Fibroblast of pulmonary artery (primary cell): ENCODE measurements at places on chromosomes 11 and 22.

DNA sequence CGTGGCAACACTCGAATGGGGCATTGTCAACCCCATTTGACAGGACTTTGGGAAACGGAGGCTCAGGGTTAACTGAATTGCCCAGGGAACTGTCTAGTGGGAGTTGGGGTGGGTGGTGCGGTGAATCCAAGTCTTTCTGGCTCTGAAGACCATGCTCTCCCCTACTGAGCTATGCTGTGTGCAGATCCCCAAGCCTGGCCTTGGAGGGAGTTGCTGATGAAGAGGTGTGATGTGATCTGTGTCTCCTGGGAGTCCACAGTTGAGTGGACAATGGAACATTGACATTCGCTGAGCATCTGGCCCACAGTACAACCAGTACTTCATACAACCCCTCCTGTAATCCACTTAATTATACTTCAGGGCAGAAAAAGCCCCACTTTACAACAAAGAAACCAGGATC is 172.2 kb downstream of the ST3GAL4 start:
- DNase-seq, result no peak

DNA sequence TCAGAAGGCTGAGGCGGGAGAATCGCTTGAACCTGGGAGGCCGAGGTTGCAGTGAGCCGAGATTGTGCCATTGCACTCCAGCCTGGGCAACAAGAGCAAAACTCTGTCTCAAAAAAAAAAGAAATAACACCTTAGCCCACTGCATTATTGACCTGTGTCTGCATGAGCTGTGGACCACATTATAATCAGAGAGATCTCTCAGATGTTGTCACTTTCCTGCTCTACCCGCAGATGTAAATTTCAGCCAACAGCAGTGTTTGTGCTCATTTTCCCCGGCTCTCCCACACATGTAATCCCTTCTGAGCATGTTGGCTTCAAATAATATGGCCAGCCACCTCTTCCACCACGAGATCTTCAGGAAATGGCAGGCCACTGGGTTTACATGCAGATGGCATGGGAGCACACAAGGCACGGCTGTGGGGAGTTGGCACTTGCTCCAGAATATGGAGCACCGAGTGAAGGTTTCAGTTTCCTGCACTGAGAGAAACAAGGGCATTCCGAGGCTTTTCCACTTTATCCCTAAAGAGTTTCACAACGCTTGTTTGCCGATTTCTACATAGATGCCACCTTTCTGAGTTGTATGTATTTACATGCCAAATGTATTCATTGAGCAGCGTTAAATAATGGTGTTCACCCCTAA is 19.7 kb downstream of the CDPF1 start:
- DNase-seq, result no peak

DNA sequence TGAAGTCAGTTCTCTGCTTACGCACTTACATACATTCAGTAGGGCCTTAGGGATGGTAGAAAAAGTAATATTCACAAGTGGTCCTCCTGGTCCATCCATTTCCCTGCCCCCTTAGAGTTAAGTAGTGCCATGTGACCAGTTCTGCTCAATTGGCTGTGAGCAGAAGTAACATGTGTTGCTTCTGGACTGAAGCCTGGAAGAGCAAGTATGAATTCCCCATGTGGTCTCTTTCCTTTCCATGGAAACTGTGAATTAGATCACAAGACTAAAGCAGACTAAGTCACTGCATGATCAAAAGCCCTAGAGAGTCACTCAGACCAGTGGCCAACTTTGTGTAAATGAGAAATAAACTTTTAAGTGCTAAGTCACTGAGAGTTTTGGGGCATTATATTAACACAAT is 341.7 kb upstream of the CADM1 start:
- no peak for DNase-seq

DNA sequence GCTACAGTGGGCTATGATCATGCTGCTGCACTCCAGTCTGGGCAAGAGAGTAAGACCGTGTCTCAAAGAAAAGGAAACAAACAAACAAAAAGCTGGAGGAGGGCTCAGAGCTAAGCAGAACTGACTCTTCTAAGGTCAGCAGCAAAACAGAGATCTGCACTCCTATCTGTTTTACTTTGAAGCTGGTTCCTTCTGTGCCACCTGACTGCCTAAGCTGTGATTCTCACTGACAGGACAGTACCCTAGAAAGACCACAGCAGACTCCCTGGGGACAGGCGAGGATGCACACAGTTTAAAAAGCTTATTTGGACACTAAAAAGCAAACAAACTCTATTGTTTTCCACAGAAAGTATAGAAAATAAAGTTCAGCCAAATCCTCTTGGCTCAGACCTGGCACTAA is 30.5 kb downstream of the NEFH start:
- DNase-seq, result no peak

DNA sequence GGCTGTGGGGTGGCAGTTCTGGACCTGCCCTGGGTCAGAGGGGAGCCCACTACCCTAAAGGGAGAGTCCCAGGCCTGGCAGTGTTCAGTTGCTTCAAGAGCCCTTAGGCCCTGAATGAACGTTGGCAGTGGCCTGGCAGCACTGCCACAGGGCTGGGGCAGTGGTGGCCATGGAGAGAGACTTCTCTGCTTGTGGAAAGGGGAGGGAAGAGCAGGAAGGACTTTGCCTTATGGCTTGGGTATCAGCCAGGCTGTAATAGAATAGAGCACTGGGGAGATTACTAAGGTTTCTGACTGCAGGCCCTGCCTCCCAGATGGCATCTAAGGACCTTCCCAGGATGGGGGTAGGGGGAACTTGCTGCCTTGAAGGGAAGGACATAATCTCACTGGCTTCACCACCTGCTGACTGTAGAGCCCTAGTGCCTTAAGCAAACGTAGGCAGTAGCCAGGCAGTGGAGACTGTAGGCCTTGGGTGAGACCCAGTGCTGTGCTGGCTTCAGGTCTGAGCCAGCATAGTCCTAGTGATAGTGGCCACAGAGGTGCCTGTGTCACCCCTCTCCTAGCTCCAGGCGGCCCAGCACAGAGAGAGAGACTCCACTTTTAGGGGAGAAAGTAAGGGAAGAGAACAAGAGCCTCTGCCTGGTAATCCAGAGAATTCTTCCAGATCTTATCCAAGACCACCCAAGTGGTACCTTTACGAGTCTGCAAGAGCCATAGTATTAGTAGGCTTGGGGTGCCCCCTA is 27.6 kb downstream of the PLA2G6 start:
- DNase-seq, result no peak

GRCh38 chr11:62401811-62402210 is 17.0 kb upstream of the SCGB1A1 start:
- DNase-seq, result no peak

- peak; percentile 32 for DNase-seq
These were observed 23.6 kb downstream of the TXN2 start for GRCh38 chr22:36457688-36458450.

DNA sequence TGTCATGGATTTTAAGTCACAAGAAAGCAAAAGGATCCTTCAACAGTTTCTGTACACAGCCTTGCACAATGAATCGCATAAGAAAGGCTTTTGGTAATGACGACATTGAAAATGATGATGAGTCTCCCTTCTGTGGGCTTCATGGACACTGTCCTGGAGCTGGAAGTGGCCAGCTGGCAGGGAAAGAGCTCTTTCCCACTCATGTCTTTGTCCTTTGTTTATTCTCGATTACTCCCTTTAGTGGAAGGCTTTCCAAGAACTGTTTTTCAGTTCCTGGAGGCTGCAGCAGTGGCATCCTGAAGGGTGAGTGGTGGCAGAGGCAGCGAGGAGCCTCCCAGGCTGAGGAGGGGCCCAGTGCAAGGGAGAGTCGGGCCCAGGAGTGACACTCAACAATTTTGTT is 505.2 kb downstream of the NTM start:
- peak; percentile 62 for DNase-seq

DNA sequence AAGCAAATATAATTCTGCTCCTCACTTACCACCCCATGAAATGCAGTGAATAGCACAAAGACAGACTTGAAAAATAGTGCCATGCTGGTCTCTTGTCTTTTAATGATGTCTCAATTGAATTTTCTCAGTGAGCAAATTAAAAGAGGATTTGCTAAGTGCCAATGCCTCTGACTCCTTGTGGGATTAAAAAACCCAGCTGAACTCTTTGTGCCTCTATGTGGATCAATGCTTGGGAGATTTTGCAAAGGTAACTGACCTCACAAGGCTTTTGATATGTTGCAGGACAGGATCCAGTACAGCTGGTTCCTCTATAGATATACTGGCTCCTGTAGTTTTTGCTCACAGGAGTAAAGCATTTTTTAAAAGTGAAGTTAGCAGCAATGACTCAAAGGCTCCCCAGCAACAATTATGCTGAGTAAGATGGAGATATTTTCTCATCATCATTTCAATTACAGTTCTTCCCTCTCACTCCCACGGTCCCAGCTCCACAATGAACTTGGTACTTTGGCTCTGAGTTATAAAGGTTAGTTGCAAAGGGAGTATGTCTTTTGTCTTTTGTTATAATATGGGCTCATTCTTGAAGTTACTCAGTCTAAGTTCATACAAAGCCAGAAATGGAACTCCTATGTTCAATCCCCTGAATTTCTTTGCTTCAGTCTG is 471.5 kb downstream of the LRRC4C start:
- no peak for DNase-seq

GRCh38 chr11:37849706-37850105 is 1251.7 kb upstream of the RAG2 start:
- DNase-seq, result peak; percentile 6

DNA sequence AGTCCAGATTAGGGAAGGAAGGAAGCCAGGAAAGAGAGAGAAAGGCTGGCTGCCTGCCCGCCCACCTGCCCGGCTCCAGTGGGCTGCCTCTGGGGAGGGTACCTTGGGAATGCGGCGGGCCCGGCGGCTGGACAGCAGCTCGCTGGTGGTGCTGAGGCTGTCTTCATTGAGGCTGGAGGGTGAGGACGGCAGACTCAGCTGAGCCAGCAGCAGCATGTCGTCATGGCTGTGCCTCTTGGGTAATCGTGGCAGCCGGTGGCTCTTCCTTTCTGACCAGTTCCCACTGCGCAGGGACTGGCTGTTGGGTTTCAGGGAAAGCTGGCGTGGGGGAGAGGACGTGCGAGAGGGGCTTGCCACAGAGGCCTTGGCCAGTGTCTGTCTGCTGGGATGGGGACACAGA is 32.9 kb downstream of the RPL27A start:
- DNase-seq, result no peak

- DNase-seq, result no peak
These were observed 74.8 kb downstream of the NAT10 start for GRCh38 chr11:34180040-34180813.

DNA sequence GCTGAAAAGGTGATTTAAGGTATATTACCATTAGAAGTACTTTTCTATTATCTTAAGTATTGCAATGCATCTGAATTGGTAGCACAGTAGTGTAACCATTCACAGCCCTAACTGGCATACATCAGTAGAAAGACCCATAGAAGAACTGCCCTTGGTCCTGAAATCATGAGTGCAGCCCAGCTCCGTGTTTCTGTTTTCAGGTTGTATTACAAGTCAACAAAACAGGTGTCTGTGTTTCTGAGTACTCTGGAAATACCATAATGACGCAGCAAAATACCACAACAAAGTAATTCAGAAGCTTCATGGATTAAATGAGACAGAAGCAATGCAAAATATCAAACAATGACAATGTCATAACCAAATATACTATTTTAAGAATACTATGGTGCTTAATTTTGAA is 226.3 kb downstream of the OPCML start:
- no peak for DNase-seq

DNA sequence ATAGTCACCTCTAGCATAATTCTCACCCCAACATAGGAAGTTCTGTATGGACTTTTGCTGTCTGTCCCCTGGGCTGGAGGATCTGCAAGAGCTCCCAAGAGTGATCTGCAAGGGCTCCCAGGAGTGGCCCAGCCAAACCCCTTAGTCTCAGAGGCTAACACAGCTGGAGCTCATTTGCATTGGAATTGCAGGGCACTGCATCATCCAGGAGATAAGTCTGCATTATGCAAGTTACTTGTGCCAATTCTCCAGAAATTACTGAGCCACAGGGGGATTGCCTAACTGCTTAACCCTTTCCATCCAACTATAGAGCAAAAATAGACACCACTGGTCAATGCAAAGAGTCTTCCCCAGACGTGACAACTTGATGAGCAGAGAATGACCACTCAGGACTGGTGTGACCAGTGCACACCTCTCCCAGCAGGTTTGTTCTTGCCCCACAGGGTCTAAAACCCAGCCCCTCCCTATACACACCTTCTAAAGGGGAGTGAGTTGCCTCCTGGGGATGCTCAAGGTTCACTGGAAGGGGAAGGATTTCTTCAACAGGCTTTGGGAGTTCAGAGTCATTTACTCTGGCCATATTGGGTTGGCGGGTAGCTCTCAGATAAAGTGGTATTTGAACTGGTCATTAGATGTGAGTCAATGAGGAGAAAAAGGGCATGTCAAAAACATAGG is 38.4 kb downstream of the POU2AF3 start:
- DNase-seq, result peak; percentile 73

GRCh38 chr22:27493796-27494195 is 307.8 kb downstream of the MN1 start:
- DNase-seq, result no peak

- DNase-seq, result no peak
These were observed 6.0 kb downstream of the FREY1 start for GRCh38 chr11:45900916-45901617.

DNA sequence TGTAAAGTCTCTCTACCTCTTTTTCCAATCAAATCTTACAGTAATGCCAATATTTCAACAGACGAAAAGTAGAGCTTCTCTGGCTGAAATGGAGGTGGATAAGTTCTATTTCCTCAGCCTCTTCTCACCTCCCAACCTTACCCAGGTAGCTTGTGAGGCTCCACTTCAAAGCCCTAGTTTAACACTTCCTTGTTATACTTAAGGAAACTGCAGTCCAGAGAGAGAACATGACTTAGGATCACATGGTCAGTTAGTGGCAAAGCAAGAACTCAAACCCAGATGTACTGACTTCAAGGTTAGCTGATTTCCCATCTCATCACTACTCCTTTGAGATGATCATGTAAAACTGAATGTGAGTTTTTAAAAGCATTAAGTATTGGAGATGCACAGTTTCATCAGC is 32.5 kb downstream of the PAK1 start:
- no peak for DNase-seq

GRCh38 chr11:21567645-21568290 is 625.1 kb upstream of the ANO5 start:
- DNase-seq, result no peak

GRCh38 chr22:37681556-37682049 is 4.5 kb upstream of the NOL12 start:
- DNase-seq, result peak; percentile 81

DNA sequence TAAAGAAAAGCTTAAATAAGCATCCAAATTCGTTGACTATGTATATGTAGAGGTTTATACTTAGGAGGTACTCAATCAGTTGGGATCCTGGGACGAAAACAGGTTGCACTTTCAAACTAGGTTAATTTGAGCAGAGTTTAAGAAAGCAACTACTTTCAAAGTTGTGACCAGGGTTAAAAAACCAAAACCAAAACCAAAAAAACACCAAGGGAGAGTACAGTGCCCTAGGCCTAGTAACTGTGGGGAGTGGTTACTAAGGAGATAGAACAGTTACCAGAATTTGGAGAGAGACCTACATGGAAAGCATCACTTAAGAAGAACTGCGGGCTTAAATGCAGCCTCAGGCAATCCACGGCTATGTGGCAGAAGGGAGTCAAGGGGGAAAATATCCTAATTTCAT is 148.3 kb downstream of the JRKL start:
- no peak for DNase-seq

DNA sequence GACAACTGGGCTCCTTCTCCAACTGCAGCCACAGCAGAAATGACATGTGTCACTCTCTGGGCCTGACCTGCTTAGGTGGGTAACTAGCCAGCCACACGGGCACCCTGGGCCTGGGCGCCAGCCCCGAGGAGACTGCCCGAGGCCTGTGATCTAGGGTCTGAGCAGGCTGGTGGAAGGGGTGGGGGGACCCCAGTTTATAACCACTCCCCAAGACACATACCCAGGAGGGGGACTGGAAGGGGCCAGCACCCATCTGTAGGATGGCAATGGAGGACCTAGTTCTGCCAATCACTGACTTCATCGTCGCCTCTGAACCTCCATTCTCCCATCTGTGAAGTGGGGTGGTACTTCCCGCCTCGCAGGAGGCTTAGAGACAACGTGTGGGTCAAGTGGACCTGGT is 16.1 kb downstream of the CD5 start:
- no peak for DNase-seq
